Ecto neural progenitor cell (in vitro differentiated cells): ENCODE measurements at places on chromosomes 4 and X.
A peak's percentile ranks its signal among the peaks of the same experiment; 100 is the strongest.

DNA sequence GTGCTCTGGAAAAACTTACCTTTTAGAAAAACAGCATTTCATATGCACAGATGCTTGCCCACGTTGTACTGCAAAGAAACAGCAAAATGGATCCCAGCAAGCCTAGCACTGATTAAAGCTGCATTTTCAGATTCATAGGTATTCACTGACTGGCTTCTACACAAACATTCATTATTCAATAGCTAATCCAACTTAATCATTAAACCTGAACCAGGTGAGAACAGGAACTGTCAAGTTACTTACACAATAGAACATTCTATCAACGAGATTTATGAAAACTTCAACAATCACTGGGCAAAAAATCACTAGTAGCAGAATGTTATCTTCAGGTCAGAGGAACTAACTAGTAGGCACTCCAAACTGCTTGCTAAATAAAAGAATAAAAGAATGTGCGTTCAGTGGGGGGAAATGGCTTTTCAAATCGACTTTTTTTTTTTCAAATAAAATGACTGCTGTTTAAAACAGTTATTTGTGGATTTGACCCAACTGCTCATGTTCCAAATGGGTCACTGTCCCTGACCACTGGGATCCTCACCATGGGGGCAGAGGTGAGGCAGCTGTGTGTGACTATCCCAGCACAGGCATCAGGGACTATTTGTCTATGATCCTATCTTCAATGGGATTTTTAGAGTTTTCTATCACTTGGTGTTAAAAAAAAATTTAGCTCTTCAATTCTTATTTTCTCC lies 42.3 kb downstream of the STX18 start:
- DNase-seq, result no peak

GRCh38 chr4:8706216-8707044 lies 113.9 kb downstream of the CPZ start:
- DNase-seq, result peak; percentile 47

DNA sequence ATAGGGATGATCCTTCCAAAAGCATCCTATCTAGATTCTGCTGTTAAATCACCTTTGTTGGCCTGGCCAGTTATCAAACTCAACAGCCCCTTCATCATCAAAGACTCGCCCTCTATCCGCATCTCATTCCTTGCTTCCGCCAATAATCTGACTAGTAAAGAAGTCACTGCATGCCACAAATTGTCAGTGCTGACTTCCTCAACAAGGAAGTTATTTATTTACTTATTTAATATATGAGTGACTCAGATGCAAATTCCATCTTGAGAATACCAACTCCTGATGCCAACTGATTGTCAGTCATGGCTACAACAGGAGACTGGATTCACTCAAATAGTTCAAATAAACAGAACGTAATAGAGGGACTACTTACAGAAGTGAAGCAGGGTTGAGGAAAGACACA lies 283.8 kb downstream of the TRIML1 start:
- DNase-seq, result no peak

DNA sequence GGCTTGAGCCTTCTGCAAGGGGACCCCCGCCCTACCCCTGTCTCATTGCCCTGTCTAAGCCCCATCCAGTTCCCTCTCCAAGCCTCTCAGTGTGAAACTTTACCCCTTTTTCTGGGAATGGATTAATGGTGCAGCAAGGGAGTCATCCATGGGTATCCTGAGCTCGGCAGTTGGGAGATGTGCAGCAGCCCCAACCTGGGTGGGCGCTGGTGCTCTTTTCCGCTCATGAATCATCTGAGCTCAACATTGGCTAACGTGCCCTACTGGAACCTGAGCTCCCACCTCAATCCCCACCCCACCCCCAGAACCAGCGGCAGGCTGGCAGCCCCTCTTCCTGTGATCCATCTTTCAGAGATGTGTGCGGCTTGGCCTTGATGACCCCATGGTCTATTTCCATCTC lies 130.3 kb upstream of the MSX1 start:
- DNase-seq, result no peak

DNA sequence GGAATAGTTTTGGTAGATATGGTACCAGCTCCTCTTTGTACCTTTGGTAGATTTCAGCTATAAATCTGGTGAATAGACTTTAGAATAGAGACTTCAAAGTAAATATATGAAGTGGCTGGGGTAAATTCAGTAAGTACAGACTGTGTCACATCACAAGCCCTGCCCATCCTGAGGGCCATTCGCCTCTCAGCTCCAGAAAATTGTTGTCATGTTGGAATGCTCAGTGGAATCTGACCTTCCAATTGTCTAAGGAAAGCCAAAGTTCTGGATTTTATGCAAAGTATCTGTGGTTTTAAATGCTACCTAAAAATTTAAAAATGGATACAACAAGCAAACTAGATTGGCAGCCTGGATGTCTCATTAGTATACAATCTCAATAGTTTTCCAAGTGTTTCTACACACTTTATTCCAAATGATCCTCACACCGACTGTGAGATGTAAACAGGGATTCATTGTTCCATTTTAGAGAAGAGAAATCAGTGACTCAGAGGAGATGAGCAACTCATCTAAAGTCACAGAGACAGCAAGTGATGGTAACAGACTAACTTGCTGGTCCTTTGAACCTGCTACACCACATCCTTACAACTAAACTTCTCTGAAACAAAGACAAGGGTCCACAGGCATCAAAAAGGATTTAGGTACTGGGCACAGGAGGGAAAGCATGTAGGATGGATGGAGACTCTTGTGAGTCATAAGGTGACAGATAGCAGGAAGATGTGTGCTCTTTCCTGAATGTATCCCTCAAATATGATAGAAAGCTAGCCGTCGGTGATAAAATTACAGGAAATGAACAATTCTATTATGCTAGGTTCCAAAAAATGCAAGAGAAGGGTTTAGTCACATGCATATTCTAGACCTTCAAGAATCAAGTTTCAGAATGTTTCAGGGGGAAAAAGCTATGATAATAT lies 127.3 kb downstream of the ATP10D start:
- no peak for DNase-seq

GRCh38 chr4:22522706-22523501 lies 7.0 kb upstream of the ADGRA3 start:
- DNase-seq, result no peak

DNA sequence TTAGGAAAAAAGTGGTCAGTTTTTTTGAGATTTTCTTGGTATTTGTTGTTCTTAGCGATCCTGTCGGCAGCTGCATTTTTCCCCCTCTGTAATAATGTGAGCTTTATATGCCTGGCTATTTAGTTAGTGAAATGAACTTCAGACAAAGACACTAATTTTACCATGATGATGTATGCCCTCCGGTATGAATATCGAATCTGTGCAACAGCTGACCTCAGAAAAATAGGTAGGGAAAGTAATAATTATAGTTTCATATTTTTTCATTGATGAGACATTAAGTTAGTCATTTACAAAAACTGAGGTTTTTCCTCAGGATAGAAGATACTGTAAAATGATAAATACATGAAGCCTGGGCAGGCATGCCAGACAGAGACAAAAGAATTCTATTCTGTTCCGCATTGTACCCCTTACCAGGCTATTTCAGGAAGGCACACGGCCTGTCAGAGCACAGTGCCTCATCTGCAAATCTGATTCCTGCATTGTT lies 155.8 kb downstream of the SHROOM3 start:
- no peak for DNase-seq

- no peak for DNase-seq
Observed at GRCh38 chr4:105605493-105605892, 53.1 kb downstream of the ARHGEF38 start.
